ENCODE measurements at places on chromosomes 4 and X.

- no peak for DNase-seq
Observed at GRCh38 chr4:137599734-137600133, 67.4 kb upstream of the PCDH18 start.

DNA sequence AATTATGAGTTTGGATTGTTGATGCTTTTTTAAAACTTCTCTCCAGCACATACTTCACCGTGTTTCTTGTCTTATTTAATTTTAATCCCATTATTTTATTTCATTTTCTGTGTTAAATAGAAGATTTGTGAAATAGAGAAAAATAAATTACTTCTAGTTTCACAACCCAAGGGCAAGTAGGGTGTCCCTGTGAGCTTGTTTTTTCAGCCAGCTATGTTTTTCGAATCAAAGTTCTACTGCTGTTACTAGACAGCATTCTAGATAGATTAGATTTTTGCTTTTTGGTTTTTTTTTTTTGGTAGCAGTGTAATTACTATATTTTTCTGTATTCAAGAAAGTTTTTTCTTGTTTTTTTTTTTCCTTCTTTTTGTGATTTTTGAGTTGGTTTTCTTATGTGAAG, 59.9 kb downstream of the RBPJ start:
- no peak for DNase-seq

DNA sequence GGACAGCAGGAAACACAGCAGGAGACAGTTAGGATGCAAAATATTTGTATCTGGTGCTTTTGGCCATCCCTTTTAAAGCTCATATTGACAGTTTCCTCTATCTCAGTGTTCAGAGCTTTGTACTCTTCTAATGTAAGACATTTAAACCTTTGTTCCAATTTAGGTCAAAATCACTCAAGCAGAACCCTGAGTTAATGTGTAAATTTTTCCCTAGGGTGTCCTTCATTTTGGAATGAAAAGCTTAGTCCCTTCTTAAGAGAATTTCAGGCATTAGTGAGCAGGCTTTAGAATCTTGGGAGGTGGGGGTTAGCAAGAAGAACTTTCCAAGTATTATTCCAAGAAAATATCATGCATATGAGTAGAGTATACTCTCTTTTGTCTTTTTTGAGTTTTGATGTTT, 188.7 kb downstream of the GBA3 start:
- no peak for DNase-seq

- DNase-seq, result peak; percentile 36
Observed at GRCh38 chr4:139419388-139419914, 34.5 kb upstream of the RAB33B start.

- no peak for DNase-seq
Observed at GRCh38 chr4:138736362-138736761, 279.2 kb upstream of the NOCT start.

GRCh38 chr4:125677665-125678307, 363.0 kb downstream of the FAT4 start:
- DNase-seq, result no peak

DNA sequence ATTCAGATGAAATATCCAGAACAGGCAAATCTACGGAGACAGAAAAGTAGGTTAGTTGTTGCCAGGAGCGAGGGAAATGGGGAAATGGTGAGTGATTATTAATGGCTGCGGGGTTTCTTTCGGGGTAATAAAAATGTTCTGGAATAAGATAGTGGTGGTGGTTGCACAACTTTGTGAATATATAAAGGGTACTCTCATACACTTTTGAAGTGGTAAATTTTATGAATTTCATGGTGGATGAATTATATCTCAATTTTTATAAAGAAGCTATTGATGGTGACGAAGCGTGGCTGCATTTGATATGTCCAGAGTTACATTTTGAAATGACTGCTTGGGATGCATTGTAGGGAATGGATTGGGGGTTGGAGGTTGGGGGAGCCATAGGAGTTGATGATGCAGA, 16.3 kb downstream of the FAM47E start:
- DNase-seq, result no peak

GRCh38 chrX:102950908-102951866, 14.1 kb downstream of the RAB40AL start:
- DNase-seq, result peak; percentile 63

DNA sequence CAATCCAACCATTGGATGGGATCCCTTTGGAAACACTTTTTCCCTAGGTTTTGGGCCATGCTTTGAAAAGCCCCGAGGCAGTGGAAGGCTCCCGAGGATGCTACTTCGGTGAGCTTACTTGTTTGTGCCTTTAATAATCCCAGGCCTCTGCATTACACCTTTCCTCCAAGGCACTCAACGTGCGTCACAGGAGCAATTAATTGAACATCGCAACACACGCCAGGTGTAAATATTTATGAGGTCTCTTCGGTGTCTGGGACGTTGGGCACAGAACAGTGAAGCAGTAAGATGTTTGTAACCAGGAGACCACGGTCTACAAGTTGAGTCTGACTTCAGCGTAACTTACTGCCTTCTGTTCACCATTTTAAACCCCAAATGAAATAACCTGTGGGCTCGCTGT, 97.3 kb downstream of the CLNK start:
- no peak for DNase-seq

DNA sequence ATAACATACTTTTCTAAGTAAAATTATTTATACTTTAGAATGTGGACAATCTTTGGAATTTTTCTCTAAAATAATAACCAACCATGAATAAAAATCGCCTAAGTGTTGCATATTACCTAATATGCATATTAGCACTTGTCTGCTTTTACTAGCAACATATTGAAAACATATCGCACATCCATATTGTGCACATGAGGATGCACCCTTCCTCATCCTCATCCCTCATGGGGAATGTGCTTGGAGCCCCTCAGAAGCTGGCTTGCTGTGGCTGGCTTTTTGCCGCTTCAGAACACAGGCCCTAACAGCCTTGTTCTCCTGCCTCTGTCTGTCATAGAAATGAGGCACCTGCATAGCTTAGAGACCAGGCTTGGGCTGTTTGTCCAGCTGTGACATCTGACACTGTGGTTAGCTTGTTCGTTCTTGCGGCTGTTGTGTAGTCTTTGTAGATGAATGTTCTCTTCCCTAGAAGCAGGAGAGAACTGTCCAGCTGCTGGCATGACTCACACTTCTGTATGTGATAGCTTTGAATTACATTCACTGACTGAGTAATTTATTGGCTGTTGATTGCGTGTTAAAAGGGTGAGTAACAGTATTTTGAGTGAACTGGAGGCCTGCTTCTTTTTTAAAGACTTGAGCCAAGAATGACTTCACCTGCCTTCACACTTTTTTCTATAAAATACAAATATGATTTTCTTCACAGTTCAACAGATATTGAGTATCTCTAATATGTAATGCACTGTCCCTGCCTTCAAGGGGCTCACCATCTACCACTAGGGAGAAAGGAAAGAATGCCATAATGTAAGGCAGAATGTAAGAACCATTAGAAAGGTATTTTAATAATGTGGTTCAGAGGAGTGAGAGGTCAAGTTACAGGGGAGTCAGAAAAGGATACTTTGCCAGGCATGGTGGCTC, 81.9 kb downstream of the HMGB2 start:
- peak; percentile 34 for DNase-seq

GRCh38 chr4:163969291-163969690, 474.8 kb downstream of the TMA16 start:
- DNase-seq, result no peak

GRCh38 chr4:173626277-173626676, 96.2 kb upstream of the HAND2 start:
- no peak for DNase-seq

GRCh38 chr4:26993967-26994366, 133.3 kb downstream of the STIM2 start:
- DNase-seq, result no peak

GRCh38 chr4:161577579-161578301, 586.1 kb downstream of the FSTL5 start:
- DNase-seq, result no peak

- no peak for DNase-seq
Observed at GRCh38 chrX:13411496-13412207, 91.8 kb upstream of the ATXN3L start.

DNA sequence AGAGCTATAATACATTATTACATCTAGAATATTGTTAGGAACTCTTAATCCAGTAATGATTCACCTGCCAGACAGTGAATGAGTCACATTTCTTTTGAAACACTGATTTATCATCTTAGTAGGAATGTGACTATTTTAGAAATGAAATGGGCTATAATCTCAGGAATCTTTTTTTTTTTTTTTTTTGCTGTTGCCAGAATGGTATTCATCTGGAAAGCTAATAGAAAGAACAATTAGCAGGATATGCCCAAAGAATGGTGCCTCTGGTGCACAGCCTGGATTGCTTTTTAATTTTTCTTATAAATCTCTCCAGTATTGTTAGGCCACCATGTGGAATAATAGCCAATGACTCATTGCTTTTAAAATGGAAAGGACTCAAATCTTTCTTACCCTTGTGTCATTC, 181.1 kb upstream of the SMIM31 start:
- DNase-seq, result no peak

- DNase-seq, result no peak
Observed at GRCh38 chr4:42965326-42965725, 72.8 kb downstream of the GRXCR1 start.

GRCh38 chr4:5218376-5219069, 167.2 kb downstream of the STK32B start:
- no peak for DNase-seq

DNA sequence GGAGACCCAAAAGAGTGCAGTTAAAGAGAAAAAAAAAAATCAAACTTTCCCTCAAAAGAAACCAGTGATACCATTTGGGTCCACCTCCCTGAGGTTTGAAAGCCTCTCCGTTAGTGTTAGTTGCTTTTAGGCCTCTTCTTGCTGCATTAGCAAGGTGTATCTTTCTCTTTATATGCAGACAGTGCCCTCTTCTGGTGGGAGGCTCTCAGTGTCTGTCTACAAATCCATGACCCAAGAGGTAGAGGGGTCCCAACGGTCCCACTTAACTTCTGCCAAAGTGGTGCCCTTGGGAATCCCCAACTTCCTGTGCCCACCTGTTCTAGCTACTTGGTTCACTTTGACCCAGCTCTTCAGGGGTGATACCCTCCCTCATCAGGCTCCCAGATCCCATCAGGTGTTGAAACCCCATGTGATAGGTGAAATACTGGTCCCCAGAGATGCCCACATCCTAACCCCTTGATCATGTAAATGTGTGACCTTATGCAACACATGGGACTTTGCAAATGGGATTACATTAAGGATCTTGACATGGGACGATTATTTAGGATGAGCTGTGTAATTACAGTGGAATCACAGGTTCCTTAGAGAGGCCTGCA, 63.7 kb upstream of the CD99 start:
- DNase-seq, result peak; percentile 7

- DNase-seq, result no peak
Observed at GRCh38 chr4:96913441-96914080, 1073.7 kb downstream of the PDHA2 start.

GRCh38 chr4:75630174-75630936, at the start of gene CDKL2:
CDKL2 (minus strand) TSS chr4:75630528; CDS start chr4:75625988, 4,540 bp downstream.
- peak; percentile 97 for DNase-seq

GRCh38 chr4:184648313-184649025, 778 bp downstream of the CASP3 start:
- DNase-seq, result peak; percentile 60

DNA sequence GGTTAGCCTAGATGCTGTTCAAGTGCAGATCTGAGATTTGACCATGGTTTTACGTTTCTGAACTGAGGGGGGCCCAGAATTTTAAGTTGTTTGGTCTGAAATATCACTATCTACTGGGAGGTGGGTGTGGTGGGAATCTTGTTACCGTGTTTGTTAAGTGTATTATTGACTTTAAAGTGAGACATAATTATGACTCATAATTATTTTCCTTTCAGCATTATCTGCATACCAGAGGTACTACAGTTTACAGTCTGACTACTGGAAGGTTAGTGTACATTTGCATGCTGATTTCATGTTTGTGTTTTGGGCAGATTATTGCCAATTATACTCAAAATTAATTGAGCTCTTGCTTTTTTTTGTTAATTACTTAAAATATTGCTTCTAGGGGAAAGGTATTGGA, 101.5 kb downstream of the KDM6A start:
- DNase-seq, result no peak

GRCh38 chr4:147367891-147368290, 113.0 kb upstream of the EDNRA start:
- no peak for DNase-seq

- no peak for DNase-seq
Observed at GRCh38 chrX:119684916-119685224, 8.1 kb downstream of the SEPTIN6 start.

DNA sequence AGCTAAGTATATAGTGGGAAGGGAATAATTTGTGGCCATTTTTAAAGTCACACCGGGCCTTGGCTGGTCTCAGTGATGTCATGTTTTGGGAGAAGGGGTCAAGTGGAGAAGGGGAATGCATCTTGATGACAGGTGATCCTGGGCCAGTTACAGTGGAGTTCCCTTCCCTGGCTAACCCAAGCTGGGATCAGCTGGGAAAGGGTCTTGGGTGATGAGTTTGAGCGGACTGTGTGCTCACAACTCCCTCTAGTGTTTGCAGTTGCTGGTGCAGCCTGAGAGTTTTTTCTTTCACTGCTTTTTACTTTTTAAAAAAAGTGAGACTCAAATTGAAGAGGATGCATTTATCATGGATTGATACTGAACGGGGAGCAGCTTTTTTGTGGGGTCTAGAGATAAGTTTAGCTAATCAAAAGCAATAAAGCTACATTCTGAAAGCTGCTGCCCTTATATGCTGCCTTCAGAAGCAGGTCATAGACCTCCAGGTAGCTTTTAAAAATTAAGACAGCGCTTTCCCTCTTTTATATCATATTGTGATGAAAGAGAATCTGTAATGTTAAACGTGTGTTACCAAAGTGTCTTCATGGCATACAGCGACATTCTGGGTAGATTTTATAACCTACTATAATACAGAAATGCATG, 164.7 kb downstream of the DCLK2 start:
- no peak for DNase-seq

GRCh38 chrX:56572975-56573374, 9.5 kb downstream of the UBQLN2 start:
- no peak for DNase-seq

GRCh38 chr4:86847571-86847970, 1.6 kb downstream of the SLC10A6 start:
- no peak for DNase-seq

GRCh38 chr4:146124023-146124680, 51.4 kb upstream of the LSM6 start:
- DNase-seq, result no peak

- no peak for DNase-seq
Observed at GRCh38 chrX:37060999-37061398, 52.8 kb downstream of the FAM47C start.

GRCh38 chr4:133148690-133149363, at the start of gene PCDH10:
PCDH10 (plus strand) TSS chr4:133149294; CDS start chr4:133150141, 847 bp downstream.
- peak; percentile 73 for DNase-seq

GRCh38 chrX:119759248-119759766, 919 bp downstream of the SOWAHD start:
- DNase-seq, result no peak

DNA sequence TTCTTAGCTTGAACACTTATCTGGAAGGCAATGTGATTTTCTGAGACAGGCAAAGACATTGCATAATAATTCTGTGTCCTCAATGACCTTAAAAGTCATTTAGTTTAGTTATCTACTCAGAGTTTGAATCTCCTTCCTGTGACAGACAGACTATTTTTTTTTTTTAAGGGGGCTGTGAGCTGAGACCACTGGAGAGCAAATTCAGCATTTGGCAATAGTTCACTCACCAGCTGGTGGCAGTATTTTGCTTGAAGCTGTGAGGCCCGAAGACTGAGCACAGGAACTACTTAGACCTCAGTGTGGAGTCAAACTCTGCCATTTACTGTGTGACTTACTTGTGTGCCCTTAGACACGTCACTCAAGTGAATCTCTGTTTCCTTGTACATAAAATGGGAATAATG, 22.9 kb upstream of the CPE start:
- DNase-seq, result no peak
